ENCODE measurements at places on chromosomes 6 and 20.

DNA sequence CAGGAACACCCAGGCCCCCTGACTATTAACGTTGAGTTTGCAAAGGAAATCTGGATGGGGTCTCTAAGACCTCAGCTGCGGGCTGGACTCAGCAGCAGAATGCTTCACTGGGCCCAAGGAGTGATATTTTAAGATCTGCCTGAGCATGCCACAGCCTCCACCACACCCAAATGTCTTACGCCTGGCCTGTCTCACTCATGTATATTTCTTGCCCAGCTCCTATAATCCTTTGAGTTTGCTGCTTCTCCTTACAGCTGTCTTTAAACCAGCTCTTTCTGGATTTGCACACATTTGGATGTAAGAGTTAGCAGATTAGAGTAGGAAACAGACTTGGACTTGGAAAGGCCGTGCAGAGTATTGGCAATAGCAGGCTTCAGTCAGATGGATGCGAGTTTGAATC lies 16.4 kb downstream of the CASS4 start:
- DNase-seq, result no peak

- DNase-seq, result no peak
These were observed 122.5 kb downstream of the CARMIL1 start for GRCh38 chr6:25401711-25402110.

GRCh38 chr6:122428781-122429180 lies 29.3 kb downstream of the HSF2 start:
- DNase-seq, result no peak

- DNase-seq, result no peak
These were observed 72.1 kb upstream of the ENPP5 start for GRCh38 chr6:46242921-46243320.

DNA sequence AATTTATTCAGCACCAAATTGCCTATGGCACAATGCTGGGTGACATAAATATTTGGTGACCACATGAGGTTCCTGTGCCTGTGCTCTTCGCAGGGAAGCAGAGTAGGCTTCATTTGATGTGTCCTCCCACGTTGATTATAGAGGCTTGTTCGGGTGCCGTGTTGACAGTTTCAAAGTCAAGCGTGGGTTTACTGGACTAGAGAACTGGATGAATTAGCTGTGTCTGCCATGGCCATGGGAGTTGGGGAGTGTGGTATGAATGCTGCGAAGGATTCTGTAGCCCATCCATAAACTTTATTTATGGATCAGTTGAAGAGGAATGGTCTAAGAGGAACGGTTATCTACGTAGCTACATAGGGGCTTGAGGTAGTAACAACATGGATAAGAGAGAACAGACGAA lies 11.0 kb downstream of the CD109 start:
- no peak for DNase-seq

- DNase-seq, result no peak
These were observed 49.2 kb downstream of the BLOC1S5 start for GRCh38 chr6:8014947-8015346.

GRCh38 chr20:32980131-32980941 lies 23.9 kb downstream of the SUN5 start:
- no peak for DNase-seq

GRCh38 chr6:7725849-7726415 lies at the start of gene BMP6:
TSS of gene BMP6 (plus strand) at chr6:7726099. CDS start at chr6:7726956, 857 bp downstream.
- peak; percentile 51 for DNase-seq

GRCh38 chr6:21633511-21634109 lies 40.1 kb downstream of the SOX4 start:
- no peak for DNase-seq

DNA sequence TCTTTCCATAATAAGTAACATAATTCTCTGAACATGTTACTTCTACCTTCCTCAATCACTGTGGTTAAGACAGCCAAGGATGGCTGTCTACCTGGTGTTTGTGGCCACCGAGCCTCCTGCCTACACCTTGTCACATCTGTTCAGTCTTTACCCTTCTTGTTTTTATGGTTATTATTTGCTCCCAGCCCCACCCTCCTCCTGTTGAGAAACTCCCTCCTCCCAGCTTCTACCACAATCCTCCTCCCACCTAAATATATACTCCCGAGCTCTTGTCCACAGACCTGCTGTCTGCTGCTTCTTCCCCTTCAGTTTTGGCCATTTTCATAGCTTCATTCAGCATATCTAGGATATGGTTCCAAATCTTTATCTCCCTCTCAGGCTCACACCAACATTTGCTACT lies 35.7 kb upstream of the GABRR1 start:
- no peak for DNase-seq

DNA sequence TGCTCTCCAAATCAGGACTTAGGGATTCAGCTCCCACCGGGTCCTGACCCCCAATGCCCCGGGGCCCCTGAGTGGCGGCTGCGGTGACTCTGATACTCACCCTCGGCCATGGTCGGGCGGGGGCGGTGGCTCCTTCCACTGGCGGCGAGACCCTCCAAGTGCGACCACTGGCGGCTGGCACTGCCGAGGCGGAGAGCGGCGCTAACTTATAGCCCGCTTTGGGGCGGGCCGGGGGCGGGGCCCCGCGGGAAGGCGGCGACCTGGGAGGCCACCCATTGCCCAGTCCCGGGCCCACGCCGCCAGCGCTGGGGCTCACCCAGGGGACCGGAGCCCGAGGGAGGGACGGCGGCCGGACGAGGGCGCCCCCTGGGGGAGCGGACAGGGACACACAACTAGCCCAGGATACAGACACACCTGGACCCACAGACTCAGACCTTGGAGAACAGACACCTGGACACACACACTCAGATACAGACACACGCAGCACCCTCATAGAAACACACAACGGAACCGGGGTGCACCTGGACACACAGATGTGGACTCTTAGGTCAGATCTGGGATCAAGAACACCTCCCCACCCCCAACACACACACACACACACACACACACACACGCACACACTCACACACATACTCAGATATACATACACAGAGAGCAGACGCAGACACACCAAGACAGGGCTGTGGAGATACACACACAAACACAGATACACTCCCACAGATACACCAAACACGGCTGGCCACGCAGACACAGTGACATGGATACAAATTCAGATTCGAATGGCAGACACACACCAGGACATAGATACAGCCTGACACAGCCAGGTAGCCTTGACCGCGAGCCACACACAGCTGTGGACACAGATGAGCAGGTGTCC lies at the start of gene TGM2:
Gene TGM2, minus strand, starts transcription at position 182 of the 877 bp plus-strand sequence. Its CDS starts 72 bp downstream, at position 110.
- DNase-seq, result peak; percentile 38

- no peak for DNase-seq
These were observed 43.3 kb upstream of the MRPS10 start for GRCh38 chr6:42260972-42261371.

DNA sequence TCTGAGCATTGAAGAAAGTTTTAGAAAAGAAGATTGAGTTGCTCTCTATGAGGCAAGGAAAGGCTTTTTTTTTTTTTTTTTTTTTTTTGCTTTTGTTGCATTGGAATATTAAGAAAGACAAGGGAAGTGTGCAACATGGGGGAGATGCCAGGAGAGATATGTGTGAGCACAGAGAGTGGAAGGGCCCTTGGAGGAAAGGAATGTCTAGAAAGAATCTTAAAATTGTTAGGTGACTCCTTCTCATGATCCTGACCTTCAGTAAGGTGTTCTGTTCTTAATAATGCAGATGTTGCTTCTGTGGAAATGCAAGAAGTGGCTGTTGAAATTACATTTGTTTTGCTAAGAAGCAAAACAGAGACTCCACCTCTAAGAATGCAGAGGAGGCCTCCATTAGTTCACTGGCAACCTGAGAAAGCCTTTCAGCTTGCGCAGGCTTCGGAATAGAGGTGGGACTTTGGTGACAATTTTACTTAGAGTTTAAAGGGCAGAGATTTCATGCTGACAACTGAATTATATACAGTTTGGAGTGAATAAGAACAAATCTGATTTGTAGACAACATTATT lies 118.0 kb upstream of the ASCC3 start:
- DNase-seq, result no peak

DNA sequence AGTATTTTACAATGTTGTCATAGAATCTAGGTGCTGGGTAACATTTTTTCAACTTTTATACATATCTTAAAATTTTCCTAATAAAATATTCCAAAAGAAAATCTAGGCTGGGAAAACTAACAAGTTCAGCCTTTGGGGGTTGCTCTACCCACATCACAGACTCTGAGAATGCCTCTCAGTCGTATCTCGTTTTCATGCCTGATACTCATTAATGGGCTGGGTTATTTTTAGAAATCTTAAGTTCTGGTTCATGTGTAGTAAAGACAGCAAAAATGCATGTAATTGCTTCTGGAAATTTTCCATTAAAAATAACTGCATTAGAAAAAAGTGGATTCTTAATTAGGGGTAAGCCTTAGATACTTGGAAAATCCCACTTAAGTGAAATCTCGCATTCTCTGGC lies 149.3 kb downstream of the SLC24A3 start:
- DNase-seq, result no peak

GRCh38 chr6:45450831-45451230 lies 73.1 kb upstream of the SUPT3H start:
- no peak for DNase-seq

- DNase-seq, result no peak
These were observed 4.1 kb downstream of the CTSZ start for GRCh38 chr20:59002874-59003399.

DNA sequence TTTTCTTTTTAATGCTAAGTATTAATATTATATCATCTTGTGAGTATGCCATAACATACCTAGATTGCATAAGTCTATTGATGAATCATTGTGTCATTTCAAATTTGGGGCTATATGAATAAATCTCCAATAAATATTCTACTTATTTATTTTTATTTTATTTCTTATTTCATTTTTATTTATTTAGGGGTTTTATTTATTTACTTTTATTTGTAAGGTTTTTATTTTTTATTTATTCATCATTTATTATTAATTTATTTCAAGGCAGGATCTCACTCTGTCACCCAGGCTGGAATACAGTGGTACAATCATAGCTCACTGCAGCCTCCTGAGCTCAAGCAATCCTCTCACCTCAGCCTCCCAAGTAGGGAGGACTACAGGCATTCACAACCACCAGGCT lies 36.3 kb downstream of the BMP5 start:
- DNase-seq, result no peak

- no peak for DNase-seq
These were observed 68.2 kb downstream of the KHDC1L start for GRCh38 chr6:73156793-73157767.

DNA sequence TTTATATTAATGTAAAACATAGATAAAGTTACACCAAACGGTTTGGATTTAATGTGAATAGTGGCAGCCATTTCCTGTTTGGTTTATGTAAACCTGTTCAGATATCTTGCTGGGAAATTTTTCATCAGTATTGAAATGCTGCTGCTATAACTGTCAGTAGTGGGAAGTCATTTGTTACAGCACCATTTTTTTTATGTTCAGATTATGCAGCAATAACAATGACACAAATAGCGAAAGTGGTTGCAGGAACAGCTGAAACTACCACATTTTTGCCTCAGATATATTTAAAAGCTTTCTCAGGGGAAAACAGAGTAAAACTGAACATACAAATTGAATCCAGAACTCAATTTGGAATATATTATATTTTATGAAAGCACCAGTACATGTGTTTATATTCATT lies 128.8 kb upstream of the SIM1 start:
- no peak for DNase-seq

DNA sequence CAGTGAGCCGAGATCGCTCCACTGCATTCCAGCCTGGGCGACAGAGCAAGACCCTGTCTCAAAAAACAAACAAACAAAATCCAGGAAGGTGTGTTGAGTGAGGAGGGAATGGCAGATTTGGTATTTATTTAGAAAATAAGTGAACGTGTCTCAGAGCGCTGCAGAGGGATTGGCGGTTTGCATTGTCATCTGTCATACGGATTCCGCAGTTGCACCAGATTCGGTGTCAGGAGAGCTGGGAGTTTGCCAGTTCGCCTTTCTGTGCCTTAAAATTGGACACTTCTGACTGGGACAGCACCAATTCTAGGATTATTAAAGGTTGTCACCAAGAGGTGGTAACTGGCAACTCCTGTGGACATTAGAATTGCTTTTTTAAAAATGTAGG lies 912 bp downstream of the SNRNP48 start:
- DNase-seq, result no peak

GRCh38 chr6:68572975-68573374 lies 62.1 kb upstream of the ADGRB3 start:
- no peak for DNase-seq

DNA sequence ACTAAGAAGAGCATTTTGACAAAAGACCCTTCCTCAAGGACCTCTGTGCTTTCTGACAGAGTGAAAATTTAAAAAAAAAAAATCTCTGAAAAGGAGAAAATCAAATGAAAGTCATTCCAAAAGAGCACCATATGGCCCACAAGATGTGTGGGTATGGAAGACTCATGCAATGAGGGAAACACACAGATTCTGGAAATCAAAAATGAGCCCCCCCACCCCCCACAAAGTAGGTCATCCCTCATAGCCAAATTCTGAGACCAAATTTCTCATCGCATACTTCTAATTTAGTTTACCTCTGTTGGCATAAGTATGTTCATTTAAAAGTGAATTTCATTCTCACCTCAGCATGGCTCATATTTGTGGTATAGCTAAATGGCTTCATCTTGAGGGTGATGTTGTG lies 181.3 kb upstream of the KCNQ5 start:
- DNase-seq, result no peak

DNA sequence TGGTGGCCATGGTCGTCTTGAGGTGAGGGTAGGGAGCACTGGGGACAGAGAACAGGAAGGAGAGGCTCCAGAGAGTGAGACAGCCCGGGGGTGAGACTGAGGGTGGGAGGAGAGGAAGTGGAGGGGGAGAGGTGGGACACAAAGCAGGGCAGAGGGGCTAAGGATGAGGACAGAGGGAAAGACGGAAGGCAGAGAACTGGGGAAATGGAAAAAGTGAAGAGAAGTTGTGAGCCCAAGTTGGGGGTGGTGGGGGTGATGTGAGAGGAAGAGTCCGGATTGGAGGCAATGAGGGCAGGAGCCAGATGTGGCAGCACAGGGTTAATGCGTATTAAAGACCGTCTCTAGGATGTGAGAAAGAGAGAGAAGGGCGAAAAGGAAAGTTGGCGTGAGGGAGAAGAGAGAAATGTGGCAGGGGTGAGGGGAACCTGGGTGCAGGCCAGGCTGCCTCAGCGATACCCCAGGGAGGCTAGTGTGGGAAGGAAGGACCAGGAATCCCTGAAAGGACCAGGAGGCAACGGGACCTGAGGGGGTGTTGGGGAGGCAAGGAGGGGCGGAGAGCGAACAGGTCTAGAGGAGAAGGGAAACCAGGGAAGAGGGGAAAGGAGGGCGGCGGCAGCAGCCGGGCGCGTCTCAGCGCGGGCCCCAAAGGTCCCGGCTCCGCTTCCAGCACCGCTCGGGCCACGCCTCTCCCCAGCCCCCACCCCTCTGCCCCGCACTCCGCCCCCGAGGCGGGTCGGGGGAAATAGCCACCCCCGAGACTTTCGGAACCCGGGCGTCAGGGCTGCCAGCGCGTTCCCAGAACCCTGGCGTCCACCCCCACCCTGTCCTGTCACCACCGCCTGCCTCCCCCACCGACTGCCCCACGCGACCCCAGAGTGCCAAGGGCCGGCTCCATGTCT lies at the start of gene PPP1R18:
Gene PPP1R18, minus strand, starts transcription at position 637 of the 899 bp plus-strand sequence. Its CDS starts 627 bp downstream, at position 10.
- DNase-seq, result peak; percentile 69

GRCh38 chr6:37137201-37138090 lies 32.5 kb upstream of the PIM1 start:
- peak; percentile 30 for DNase-seq

DNA sequence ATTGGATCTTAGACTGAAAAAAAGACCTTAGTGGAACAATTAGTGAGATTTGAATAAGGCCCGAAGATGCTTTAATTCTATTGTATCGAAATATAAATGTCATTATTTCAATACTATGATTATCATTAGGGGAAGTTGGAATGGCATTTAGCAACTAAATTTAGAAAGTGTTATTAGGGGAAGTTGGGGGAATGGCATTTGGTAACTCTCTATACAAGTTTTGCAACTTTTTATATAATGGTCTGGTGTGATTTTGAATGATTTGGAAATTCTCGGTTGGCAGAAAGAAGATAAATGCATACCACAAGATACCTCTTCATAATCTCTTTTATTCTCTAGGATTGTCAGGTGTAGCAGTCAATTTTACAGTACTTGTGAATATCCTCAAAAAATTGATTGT lies 49.2 kb downstream of the RNF144B start:
- DNase-seq, result no peak
